Activated CD4-positive, alpha-beta T cell treated with anti-CD3 and anti-CD28 coated beads, Interleukin-2, amount 50 U/mL, for 4 hours (primary cell): ENCODE measurements at places on chromosomes 12 and 14.
A peak's percentile ranks its signal among the peaks of the same experiment; 100 is the strongest.

DNA sequence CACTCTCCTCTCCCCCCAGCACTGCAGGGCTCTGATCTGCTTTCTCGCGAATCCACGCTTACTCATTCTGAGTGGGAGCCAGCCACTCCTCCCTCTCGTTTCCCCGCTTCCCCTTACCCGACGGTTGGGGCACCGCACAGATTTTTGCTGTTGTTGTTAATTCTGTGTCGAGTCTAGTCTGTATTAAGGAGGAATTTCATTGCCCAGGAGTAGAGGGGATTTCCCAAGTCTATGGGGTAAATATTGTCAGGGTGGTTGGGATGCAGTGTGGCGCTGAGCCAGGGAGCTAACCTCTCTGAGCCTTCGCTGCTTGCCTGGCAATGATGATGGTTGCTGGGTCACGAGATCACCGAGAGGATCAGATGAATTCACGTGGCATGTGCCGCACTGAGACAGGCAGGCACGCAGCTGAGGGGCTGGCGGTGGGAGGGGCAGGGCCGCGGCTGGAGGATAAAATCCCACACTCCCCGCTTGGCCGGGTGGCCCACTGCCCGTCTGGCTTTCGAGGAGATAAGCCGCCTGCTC is 18.5 kb downstream of the NCOR2 start:
- peak; percentile 35 for DNase-seq

GRCh38 chr12:122111089-122111641 is 32.6 kb downstream of the MLXIP start:
- DNase-seq = no peak

GRCh38 chr14:103232031-103232808 is 101.8 kb upstream of the EIF5 start:
- DNase-seq = no peak

- DNase-seq = no peak
Observed at GRCh38 chr14:97036086-97036852, 239.1 kb downstream of the VRK1 start.

- DNase-seq = peak; percentile 38
Observed at GRCh38 chr14:71855399-71856036, 76.7 kb upstream of the RGS6 start.

DNA sequence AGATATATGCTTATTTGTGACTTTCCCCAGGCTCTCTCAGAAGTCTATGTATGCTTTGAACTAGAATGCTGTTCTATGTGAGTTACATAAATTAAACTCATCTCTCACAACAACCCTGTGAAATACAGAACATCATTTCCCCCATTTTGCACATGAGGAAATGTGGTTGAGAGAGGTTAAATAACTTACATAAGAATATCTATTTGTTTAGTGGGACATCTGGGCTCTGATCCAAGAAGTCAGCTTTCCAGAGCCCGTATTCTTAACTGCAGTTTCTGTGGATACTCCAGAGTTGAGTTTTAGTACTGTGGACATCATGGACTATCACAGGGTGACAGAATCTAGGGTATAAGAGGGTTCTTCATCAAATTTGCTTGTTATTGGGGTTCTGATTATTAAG is 242.5 kb upstream of the ARHGAP5 start:
- DNase-seq = no peak

- no peak for DNase-seq
Observed at GRCh38 chr14:35068238-35069012, 22.4 kb downstream of the FAM177A1 start.

GRCh38 chr12:45668641-45669040 is 60.9 kb upstream of the ARID2 start:
- DNase-seq = no peak

DNA sequence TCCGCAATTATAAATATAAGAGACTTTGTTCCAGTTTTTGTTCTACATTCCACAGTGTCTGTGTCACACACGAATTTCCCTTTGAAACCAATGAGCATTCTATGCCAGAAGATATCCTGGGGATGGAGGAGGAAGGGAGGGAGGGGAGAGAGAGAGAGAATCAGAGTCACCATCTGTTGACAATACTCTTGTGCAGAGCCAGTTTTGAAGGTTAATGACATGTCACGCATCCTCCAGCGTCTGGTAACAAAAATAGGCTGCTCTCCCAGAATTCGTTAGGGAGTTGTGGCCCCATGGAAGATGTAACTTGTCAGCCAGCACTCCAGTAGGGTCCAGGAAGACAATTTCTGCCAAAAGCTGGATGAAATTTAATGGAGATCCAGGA is 213.5 kb upstream of the KRR1 start:
- no peak for DNase-seq

DNA sequence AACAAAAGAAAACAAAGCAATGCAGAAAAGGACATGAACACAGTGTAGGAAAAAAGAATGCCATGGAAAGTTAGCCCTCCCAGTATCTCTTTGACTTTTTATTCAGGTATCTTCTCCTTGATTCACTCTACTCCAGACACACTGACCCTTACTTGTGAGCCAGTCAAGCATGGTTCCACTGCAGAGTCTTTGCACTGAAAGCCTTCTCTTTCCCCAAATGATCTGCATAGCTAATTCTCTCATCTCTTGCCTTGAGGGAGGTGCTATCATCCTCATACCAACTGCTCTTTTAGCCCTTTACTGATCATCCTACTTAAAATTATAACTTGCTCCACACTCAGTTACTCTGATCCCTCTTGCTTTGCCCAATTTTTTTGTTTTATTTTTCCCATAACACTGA is 101.2 kb upstream of the SLC16A7 start:
- DNase-seq = no peak

- DNase-seq = no peak
Observed at GRCh38 chr14:81286574-81287370, 66.0 kb upstream of the GTF2A1 start.

DNA sequence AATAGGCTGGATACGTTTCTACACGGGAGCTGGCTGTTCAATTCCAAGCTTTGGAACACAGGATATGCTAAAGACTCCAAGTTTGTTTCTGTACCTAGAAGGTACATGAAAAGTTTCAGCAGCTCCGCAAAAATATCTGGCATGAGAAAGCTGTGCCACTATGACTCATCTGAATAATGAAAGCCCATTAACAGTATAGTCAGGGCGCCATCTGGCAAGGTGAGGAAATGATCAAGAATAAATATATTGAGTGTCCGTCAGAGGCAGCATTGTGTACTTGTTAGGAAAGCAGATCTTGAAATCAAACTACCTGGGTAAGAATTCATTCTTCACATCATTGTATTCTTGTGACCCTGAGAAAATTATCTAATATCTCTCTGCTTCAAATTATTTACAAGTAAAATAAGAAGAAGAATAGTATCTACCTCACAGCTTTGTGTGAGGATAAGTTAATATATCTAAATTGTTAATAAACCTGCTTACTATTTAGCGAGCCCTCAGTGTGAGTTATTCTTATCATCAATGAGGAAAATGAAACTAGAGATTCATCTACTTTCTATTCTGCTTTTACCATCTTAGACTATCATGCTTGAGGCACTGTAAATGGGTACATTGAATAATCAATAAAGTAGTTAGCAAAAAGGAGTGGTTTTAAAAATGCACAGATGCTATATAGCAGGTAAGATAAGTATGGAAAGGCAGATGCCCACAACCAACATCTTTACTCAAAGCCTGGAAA is 53.5 kb downstream of the FSCB start:
- no peak for DNase-seq

DNA sequence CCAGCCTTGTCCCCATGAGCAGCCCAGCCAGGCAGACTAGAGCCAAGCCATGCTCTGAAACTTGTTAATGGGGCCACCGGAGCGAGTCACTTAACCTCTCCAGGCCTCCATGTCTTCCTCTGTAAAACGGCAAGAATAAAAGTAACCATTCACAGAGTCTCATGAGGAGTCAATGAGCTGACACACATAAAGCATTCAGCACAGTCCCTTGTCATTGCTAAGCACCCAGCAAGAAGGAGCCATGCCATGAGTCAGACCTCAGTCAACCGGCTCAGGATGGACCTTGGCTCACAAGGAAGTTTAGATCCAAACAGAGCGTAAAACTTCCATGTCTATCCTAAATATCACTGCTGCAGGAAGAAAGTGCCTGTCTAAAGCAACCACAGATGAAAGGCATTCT is 10.6 kb downstream of the FICD start:
- DNase-seq = no peak

GRCh38 chr12:59861635-59862034 is 265.8 kb downstream of the SLC16A7 start:
- no peak for DNase-seq

DNA sequence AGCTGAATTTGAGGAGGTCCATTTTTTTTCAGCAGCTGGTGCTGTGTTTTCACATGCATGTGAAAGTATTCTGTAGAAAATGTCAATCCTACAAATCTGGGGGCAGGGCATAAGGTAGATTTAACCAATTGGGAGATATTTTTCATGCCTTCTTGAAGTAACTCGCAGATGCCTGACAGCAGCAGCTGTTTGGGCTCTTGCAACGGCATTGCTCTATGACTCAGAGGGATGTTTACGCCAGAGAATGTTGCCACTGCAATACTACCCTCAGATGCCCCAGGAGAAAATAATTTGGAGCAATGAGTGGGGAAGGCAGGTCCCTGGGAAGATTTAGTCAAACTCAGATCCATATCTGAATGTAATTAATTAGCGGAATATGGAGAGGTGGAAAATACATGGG is 42.5 kb upstream of the MYBPC1 start:
- no peak for DNase-seq

- DNase-seq = no peak
Observed at GRCh38 chr12:105670672-105671071, 340.2 kb downstream of the C12orf75 start.

DNA sequence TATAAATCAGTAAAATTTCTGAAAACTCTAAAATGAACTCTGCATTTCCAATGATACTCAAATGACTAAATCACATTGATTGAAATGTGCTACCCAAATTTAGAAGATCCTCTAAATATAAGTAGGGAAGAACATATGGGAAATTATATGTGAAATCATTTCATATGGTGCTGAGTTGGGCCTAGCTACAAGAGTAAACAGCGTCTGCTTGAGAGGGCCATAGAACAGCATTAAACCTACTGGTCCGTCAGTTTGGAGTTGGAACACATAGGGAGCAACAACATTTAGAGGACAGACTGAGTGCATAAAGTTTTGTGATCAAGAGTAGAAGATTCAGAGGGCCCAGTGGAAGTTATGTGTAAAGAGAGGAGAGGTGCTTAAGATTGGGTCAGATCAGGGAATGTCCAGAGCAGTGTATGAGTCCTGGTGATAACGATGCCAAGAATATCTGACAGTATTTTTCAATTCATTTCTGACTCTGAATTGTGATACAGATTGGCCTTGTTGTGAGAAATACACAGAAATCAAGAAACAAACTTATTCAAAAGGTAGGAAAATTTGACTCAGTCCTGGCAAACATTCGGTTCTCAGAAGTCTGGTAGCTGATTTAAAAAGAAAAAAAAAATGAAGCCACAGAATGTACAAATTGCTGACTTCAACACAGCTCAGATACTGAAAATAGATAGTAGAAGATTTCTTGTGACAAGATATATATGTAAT is 362.2 kb downstream of the CCDC91 start:
- DNase-seq = no peak

DNA sequence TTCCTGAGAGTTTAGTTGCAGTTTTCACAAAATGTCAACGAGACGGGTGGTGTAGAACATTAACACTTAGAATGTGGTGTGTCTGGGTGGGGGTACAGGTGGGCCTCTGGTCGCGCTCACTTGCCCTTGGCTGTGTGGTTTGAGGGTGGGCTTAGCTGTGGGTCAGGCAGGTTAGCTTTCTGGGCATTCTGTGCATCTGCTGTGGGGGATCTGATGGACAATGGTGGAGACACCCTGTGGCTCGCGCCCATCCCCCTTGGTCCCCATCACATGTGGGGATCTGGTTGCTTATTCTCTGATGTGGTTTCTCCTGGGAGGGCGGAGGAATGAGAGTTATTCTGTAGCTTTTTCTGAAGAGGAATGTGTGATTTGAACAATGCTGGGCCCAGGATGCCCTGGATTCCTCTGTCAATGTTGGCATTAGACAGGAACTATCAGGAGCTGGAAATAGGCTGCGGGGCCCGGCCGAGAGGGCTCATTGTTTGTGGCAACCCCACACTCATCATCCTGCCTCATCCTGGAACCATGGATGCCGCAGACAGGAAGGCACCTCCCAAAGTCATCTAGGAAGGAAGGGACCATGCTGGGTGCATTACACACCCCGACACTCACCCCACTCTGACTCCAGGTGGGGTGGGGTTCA is 101.6 kb downstream of the TSPAN9 start:
- no peak for DNase-seq

DNA sequence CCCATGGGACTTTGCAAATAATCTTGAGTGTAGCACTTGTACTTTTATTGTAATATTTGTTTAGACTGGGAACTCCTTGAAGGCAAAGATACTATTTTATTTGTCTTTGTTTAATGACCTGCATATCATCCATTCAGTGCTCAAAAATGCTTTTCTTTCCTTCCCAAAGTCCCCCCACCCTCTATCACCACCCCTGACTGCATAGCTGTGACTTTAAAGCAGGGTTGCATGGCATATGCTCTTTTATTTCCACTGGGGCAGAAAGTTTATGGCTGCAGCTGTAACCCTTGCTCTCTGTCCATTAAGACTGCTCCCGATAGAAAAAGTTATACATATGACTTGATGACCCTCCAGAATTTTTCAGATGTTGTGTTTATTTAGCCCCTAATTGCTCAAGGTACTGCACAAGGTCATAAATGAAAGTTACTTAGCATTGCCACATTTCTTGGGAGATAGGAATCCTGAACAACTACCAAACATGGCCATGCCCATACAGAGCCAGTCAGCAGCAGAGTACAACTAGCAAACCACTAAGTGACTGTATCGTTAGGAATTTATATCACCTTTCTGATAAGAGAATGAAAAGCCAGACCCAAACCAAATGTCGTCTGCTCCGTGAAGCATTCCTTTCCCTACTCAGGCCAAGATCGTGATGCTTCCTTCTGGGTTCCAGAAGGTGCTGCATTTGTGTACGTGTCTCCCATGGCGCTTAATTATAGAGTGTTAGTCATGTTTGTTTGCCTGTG is 114.3 kb downstream of the DIP2B start:
- no peak for DNase-seq

DNA sequence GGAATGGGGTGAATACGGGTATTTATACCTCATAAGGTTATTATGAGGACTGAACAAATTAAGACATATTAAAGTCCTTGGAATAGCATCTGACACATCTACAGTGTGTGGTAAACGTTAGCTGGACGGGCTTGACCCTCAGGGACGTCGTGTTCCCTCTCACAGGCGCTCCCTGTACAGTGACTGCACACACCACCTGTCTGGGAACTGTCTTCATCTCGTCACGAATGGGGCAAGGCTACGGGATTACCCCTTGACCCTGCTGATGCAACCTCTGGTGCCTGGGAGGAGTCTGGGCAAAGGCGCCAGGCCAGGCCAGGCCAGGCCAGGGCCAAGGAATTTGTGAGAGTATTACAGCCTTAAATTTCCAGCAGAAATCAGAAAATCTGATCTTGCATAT is 191.1 kb downstream of the CALM1 start:
- no peak for DNase-seq

DNA sequence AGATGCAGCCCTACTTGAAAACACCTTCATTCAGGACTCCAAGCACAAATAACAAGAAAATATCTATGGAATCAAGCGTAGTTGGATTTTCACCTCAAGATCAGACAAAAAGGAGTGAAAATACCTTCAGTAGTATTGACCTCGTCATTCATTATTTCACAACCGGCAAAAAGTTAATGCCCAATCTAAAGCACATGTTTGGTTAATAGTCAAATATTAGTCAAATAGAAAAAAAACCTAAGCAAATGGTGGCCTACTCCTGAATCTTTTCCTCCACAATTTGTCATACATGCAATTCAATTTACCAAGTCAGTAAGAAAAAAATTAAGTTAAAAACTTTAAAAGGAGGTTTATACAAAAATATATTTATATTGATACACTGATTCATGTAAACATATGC is 50.0 kb downstream of the SLC38A4 start:
- no peak for DNase-seq

- no peak for DNase-seq
Observed at GRCh38 chr12:3416159-3416558, 74.8 kb upstream of the PRMT8 start.
